NCI-H526 (cell line): ENCODE measurements at places on chromosomes 13 and 19.

GRCh38 chr13:89786531-89786930 lies 1561.0 kb upstream of the MIR17HG start:
- no peak for DNase-seq

GRCh38 chr13:50580684-50581305 lies 262.7 kb downstream of the DLEU7 start:
- no peak for DNase-seq

DNA sequence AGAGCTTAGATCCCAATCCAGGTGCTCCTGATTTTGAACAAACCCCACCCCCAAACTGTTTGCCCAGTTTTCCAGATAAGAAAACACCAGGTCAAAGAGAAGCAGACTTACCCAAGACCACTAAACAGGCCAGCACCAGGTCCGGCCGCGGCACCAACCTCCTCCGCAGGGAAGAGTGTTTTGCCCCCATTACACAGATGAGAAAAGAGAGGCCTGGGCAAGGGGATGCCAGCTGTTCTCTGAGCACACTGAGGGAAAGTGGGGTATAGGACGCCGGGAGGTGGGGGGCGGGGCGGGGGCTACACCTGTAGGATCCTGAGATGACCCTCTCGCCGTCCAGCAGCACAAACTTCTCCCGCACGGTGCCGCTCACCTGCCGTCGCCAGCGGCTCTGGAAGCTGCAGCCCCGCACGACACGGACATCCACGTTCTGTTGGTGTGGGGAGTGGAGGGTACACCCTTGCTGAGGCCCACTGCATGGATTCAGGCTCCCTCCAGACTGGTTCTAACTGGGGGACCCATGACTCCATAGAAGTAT lies 3.1 kb downstream of the SPACA4 start:
- DNase-seq = no peak

- DNase-seq = no peak
Observed at GRCh38 chr19:33390908-33391630, 17.6 kb downstream of the CEBPG start.

GRCh38 chr13:99347335-99347878 lies 40.2 kb upstream of the GPR183 start:
- DNase-seq = no peak

DNA sequence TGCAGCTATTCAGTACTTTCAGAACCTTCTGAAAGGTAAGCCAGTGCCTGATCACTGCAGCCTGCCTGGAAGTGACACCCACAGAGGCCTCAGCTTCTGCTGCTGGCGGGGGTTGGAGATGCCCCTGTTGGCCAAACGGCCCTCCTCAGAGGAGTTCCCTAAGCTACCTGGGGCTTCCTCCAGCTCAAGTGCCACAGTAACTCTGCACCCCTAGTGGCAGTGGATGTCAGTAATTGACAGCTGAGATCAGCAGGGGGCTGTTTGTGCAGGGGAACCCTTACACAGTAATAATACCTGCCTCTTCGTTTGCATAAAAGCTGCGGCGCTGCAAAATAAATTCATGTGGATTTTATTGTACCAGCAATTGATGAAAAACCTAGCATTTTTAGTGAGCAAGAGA lies 28.9 kb downstream of the TDRD12 start:
- peak; percentile 81 for DNase-seq

DNA sequence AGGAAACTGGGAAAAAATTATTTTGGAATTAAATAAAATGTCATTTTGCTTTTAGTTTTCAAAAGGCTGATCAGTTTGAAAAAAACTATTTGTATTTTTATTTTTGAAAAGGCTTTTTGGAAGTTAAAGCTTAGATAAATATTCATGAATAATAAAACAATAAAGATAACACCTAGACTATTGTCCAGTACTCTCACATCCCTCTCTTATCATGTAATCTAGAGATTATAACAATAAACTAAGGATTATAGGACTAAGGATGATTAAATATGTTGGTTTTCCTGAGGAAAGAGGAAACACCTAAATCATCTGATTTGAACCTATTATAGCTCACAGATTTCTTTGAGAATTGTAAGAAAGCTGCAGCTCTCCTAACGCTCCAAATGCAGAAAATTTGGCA lies 81.4 kb upstream of the AKAP11 start:
- DNase-seq = no peak

- no peak for DNase-seq
Observed at GRCh38 chr13:68190818-68191217, 960.7 kb upstream of the PCDH9 start.

GRCh38 chr13:52885141-52885540 lies 36.7 kb upstream of the PCDH8 start:
- DNase-seq = no peak

DNA sequence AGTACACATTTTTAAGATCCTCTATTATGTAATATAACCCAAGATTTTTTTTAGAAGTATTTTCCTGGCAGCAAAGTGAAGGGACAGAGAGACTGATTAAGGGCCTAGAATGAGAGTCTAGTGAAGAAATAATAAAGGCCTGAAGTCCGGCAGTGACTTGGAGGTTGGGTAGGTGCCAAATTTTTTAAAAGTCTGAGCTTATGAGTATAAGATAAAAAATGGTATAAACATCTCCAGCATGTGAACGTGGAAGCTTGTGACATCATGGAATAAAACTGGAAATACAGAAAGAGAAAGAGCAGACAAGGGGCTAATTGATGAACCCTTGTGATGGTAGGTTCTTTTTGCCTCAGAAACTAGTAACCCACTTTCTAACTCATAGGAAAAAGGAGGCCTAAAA lies 174.6 kb downstream of the SUCLA2 start:
- no peak for DNase-seq

DNA sequence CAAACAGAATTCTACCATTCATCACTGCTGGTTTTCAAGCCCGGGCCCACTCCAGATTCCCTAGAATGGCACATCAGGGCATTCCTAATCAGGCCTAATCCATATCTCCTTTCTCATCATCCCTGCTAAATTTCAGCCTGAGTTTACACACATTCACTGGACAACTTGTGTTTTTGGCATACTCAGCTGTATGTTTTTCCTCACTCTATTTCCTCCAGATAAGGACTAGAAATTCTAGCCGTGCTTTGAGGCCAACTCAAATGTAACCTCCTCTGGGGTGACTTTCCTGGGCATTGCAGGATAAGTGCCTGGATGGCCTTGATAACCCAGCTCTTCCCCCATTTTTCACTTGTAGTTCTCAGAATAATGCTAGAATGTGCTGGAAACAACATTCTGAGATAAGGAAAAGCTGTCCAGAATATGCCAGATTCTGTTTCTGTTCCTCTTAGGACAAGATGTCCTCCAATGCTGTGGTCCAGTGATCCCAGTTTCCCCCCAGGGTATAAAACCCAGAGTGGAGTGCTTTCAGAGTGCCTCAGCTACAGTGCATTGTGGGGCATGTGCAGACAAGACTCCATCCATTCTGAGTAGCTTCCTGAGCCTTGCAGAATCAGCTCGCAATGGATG lies 66.9 kb upstream of the CLDN10 start:
- DNase-seq = no peak
